ENCODE measurements at places on chromosomes 7 and 10.

GRCh38 chr7:32518534-32519140, 23.3 kb downstream of the AVL9 start:
- DNase-seq, result no peak

DNA sequence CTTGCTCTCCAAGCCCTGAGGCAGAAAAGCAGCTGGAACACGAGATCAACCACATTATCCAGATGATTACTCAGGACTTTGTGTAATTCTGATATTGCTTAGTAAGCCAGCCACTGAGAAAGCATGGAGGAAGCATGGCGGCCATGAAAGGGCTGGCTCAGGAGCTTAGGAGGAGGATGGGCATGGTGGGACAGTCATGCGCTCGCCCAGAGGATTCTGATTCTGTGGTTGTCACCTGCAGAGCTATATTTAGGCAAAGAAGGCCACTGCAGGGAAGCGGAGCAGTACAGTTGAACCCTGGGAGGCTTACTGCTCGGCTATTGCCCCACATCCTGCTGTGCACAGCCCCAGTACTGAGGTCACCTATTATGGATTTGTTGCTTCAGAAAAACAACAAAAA, 128.8 kb upstream of the DNAJB12 start:
- DNase-seq, result peak; percentile 82

GRCh38 chr7:155007947-155008346, 5.0 kb upstream of the PAXIP1 start:
- DNase-seq, result no peak

- DNase-seq, result no peak
Measured at GRCh38 chr10:10397906-10398305, 619.8 kb upstream of the CELF2 start.

- no peak for DNase-seq
Measured at GRCh38 chr10:71796749-71797405, 23.6 kb upstream of the VSIR start.

DNA sequence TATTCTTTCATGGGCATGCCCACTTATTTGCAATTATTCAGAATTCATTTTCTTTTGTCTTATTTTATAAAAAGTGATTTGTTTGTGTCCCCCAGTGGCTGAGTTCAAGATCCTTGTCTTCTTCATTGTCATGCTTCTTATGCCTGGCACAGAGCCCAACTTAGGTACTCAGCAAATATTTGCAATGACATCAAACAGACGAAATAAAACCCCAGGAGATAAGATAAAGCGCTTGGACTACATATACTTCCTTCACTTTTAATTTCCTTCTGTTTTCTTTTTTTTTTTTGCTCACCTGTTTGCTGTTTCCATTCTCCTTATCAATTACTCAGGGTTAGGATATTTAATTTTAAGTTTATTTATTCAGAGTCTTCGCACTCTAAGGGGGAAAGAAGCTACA, 225.0 kb downstream of the SDHAF3 start:
- no peak for DNase-seq

- no peak for DNase-seq
Measured at GRCh38 chr10:15494850-15495506, 123.9 kb upstream of the FAM171A1 start.

GRCh38 chr7:29146057-29146706, at the start of gene CPVL:
CPVL (minus strand) TSS chr7:29146537; CDS start chr7:29121061, 25,476 bp downstream.
- peak; percentile 83 for DNase-seq

- peak; percentile 78 for DNase-seq
Measured at GRCh38 chr10:46523119-46523961, 33.1 kb downstream of the GPRIN2 start.
